ENCODE measurements at places on chromosomes 12 and 14.

GRCh38 chr14:85037411-85037810 lies 492.5 kb upstream of the FLRT2 start:
- DNase-seq: no peak

DNA sequence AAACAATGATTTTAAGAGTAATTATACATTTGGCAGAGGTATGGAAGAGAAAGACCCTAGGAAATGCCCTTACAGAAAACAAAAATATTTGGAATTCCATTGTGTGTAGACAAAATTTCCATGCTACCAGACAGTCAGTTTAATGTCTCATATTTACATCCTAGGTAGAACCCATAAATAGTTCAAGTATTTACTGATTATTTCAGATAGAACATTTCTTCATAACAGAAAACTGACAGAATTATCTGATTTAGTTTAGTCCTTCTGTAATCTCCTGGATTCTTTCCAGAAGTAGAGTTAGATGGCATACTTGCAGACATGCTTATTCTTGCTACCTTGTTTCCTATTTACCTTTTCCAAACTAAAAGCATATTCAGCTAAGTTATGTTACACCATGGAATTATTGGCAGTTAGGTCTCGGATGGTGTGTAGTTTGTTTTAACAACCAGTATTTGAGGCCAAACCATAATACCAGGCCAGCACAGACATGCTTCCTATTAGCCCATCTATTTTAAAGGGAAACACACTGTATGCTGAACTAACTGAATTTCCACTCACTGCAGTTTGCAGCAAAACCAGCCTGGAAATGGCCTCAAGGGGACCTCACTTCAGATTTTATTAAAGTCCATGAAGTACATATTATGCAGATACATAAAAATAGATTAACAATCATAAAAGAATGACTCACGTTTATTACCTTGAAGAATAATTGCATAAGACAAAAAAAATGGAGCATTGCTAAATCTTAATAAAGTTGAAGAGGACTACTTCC lies 126.6 kb upstream of the LRIG3 start:
- DNase-seq: no peak

DNA sequence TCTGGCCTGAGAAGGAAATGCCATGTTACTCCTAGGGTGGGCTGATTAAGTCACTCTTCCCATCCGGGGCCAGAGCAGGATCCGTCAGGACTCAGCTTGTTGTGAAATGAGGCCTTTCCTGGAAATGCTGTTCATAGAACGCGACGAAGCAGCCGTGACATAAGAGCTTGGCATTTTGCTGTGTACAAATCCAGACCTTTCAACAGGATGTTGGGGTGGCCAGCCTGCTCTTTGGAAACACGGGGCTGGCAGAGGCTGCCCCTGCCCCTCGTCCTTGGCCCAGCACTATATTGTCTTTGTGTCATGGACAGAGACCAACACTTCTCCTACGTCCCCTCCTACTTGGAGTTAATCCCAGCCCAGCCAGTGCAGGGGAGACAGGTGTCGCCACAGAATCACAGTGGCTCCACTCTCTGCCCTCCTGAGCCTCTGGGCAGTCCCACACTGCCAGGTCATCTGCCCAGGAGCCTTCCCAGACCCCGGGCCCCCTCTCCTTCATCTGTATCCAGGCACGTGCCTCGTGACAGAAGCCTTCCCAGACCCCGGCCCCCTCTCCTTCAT lies 18.6 kb upstream of the EIF5 start:
- no peak for DNase-seq

DNA sequence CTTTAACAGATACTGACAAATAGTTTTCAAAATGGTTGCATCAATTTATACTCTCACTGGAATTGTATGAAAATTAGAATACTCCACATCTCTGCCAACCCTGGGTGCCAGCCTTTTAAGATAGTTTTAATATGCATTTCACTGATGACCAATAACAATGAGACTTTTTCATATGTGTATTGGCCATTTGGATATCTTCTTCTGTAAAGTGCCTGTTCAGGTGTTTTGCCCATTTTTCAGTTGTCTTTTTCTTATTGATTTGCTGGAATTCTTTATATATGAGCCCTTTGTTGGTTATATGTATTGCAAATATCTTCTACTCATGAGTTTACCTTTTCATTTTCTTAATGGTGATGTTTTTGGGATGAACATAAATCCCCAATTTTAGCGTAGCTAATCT lies 16.7 kb upstream of the RNU6-7 start:
- DNase-seq: no peak

- DNase-seq: no peak
Observed at GRCh38 chr12:124538194-124539082, 29.0 kb downstream of the NCOR2 start.

All from MG63 (cell line).